ENCODE measurements at places on chromosomes 16 and 17.

- DNase-seq: no peak
These were observed 54.7 kb downstream of the SKAP1 start for GRCh38 chr17:48375356-48375755.

DNA sequence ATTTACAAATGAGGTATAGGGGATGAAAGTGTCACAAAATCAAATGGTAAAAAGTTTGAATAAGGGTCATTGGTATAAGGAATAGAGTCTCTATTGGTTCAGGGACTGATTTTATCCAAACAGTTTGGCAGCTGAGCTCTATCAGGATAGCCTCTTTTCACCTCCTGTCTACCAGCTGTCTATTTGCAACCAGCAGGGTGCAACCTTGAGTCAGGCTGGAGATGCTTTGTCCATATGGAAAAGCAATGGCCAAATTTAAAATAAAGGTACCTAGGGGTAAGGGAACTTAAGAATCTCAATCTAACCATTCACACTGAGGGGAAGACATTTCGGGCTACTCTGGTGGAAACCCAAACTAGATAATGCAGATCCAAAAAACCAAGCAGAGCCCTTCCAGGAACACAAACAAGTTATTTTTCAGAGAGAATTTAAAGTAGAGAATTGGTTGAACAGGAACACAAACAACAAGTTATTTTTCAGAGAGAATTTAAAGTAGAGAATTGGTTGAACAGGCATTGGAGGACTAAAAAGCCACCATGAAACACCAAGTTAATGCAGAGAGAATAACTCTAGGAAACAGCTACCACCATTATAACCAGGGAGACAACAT lies 12.6 kb upstream of the CA10 start:
- peak; percentile 17 for DNase-seq

DNA sequence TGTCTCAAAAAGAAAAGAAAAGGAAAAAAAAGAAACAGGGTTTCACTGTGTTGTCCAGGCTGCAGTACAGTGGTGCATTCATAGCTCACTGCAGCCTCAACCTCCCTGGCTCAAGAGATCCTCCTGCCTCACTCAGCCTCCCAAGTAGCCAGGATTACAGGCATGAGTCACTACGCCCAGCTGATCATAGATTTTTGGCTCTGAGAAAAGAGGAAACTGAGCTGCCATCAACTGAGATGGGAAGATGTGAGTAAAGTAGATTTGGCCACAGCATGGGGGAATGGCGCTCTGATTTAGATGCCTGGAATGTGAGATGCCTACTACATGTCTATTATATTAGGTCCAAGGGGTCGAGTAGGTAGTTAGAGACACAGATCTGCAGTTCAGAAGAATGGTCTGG lies 5.9 kb upstream of the NAGS start:
- peak; percentile 61 for DNase-seq

DNA sequence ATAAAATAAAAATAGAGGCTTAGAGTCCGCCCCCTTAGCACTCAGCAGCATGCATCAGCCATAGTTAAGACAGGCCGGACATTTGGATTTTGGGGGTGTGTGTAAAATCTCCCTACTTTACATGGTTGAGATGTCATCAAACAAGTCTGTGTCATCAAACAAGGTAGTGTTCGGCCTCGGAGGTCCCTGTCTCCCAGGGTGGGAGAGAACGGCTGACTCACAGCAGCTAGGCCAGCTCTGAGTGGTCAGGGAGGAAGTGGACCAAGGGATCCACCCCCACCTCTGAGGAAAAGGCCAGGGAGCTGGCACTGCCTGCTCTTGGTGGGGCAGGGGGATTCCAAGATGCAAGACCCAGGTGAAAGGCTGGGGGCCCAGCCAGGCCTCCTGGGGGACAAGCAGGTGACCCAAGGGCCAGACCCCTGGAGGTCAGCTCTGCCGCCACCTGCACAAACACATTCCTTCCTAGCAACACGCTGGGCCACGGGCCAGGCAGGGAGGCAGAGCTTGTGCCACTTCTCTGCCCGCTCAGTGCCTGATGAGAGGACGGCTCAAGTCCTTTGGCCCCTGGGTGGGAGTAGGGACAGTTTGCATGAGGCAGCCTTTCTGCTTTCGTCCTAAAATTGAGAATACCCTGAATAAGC lies 28.5 kb downstream of the KIFC3 start:
- DNase-seq: no peak

DNA sequence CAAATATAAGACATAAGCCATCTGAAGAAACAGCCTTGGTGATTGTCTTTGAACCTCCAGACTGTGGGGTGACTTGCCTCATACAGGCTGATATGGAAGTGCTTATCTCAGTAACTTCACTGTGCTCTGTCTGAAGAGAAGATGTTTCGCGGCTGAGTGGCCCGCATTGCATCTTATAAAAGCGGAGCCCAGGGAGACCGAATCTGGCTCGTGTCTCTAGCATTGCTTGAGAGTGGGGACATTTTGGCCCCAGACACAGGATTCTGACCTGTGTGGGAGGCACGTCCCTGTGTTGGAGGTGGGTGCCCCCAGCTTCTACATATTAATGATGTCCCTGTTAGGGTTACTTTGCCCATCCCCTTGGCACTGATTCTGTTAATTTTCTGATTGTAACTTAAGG lies 66.4 kb downstream of the METRNL start:
- DNase-seq: no peak
